Motor neuron (in vitro differentiated cells): ENCODE measurements at places on chromosomes 7 and 10.

DNA sequence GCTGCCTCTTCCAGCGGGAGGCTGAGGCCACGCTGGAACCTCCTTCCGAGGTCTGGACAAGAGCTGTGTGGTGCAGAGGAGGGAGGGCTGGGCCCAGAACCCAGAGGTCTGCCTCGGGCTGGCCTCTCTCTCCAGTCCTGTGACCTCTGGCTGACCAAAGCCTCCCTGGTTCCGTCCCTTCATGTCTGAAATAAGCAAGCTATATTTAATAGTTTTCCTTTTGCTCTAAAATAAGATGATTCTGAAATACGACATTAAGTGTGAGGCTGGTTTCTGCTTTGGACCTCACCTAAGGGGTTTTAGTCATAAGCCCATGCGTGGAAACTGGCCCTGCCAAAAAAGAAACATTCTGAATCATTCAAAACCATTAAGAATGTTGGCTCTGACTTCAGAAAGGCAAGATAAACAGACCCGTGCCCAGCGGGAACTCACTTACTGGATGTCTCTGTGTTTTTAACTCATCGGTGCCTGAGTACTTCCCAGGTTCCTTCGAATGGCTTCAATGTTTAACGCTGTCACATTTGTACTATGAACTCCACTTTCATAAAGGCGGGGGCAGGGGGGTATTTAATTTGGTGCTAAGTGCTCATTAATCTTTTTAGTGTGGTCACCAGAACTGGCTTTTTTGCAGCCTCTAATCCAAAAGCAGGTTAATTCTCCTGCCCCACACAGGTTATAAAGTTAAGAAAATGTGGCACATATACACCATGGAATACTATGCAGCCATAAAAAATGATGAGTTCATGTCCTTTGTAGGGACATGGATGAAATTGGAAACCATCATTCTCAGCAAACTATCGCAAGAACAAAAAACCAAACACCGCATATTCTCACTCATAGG is 157.5 kb upstream of the KLF14 start:
- no peak for ATAC-seq

DNA sequence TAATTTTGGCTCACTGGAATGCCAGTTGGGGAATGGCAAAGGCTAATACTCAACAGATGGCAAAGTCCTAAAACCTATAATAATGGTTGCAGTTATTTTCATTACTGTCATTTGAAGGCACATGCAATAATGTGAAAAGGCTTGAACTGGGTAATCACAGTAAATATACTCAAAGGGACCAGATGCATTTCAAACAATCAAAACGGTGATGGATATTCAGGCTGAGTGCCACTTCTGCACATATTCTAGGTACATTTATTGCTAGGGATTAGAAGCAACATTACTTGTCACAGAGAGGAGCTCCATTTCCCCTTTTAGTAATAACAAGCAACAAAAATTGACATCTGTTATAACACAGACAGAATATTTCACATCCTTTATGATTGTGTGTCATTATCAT is 171.8 kb downstream of the NXPH1 start:
- no peak for ATAC-seq

DNA sequence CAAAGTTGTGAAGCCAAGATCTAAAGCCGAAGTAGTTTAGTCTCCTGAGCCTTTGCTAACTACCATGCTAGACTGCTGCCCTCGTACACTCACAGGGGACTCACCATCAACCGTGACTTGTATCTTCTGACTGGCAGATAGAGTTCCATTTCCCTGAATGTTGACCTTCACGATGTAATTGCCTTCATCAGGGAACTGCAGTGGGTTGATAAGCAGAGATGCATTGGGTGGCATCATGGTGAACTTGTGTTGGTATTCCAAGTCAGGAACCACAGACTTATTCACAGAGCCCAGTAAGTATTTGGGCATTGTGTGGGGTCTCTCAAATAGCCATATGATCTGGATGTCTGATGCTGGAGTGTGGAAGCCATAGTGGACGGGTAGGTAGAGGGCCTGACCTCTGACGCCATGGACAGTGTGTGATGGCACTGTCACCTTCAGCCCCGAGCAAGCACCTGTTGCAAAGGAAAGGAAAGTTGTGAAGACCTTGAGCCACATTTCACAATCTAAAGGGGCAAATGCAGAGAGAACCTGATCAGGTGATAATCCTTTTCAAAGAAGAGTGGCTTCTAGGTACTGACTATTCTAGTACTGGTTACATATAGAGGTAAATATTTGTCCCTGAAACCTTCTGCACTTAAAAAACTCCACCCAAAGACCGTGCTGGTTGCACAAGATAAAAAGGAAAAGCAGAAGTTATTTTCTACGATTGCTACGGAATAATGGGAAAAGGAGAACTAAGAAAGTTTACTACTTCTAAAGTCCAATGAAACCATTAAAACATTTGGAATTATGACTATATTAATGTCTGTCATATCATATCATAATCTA is 7.1 kb downstream of the HEPACAM2 start:
- ATAC-seq: no peak

DNA sequence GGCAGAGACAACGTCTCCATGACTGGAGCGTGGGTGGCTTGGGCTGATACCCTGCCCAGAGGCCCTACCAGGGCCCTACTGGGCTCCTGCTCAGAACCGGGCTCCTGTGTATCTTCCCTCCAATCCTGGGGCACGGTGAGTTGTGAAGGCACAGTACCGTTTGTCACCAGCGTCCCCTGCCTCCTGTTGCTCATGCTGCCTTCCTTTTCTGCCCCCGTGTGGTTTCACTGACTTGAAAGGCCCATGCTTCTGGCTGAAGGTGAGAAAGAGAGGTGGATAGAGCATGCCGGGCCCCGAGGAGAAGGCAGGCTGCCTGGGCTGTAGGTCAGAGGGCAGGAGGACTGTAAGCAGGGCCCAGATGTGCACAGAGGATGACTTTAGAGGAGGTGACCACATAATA is 9.1 kb upstream of the DMBT1 start:
- ATAC-seq: no peak

GRCh38 chr10:79394664-79395063 is 47.4 kb downstream of the PPIF start:
- ATAC-seq: no peak

DNA sequence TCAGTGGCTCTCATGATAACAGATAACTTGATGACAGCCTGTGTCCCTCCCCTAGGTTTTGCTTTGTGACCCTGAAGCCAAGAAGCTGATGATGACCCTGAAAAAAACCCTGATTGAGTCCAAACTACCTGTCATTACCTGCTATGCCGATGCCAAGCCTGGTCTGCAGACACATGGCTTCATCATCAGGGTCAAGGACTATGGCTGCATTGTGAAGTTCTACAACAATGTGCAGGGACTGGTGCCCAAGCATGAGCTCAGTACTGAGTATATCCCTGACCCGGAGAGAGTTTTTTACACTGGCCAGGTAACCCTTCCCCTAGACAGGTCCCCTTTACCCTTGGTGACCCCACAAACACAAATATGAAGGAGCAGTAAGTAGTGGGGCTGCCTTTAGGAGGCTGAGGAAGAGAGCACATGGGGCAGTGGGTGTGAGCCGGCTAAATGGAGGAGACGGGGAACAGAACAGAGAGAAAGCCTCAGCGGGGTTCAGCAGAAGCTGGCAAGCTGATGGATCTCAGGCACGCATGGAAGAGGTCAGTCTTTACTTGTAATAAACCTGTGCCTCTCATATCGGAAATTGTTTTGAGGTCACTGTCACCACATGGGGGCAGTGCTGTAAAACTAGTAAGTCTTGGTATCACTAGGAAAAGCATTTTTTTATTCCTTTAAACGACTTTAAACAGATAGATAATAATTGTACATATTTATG is 20.2 kb downstream of the PDCD11 start:
- ATAC-seq: peak; percentile 31

DNA sequence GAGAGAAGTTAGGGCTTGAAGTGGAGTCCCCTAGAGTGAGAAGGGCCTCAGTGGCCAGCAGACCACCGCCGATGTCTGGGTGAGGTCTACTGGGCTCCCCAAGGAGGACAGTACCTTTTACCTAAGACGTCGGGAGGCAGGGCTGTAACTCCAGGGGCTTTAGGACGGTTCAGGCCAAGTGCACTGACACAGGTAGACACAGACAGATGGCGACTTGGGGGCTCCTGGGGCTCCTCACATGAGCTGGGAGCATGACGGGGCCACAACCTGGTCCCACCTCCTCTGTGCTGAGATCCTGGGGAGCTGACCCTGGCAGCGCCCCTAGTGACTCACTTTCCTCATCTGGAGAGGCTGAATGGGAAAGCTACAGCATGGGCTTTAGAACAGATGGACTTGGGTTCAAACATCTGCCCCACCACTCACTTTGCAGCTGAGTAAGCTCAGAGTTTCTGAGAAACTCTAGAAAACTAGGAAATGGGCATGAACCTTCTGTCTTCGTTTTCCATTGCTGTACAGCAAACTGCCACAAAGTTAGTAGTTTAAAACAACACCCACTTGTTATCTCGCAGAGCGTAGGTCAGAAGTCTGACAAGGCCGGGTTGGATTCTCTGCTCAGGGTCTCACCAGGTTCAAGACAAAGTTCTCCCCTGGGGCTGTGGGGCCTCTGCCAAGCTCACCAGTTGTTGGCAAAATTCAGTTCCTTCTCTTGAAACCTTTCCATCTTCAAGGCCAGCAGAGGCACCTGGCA is 4.7 kb upstream of the COMTD1 start:
- ATAC-seq: no peak

DNA sequence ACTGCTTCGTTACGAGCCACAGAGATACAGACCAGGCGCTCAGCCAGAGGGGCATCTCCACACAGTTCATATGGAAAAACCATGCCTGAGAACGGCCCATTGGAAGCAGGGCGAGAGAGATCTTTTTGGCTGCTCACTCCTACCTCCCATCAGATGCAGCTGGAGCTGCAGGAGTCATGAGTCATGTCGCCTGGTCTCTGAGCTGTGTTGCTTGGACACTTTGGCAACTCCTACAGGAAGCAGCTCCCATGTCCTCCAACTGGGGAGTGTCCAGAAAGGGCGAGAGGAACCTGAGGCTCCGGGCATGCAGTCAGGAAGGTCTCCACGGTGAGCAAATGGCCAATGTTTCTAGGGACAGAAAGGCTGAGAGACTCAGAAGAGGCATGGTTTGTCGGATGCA is 24.9 kb downstream of the INSIG1 start:
- no peak for ATAC-seq

GRCh38 chr7:107322015-107322414 is 147.8 kb upstream of the GPR22 start:
- ATAC-seq: no peak

GRCh38 chr7:69698109-69698825 is 100.0 kb downstream of the AUTS2 start:
- ATAC-seq: no peak

GRCh38 chr7:113835367-113835766 is 83.4 kb downstream of the PPP1R3A start:
- no peak for ATAC-seq

GRCh38 chr10:128588402-128588801 is 462.2 kb upstream of the MKI67 start:
- ATAC-seq: no peak

DNA sequence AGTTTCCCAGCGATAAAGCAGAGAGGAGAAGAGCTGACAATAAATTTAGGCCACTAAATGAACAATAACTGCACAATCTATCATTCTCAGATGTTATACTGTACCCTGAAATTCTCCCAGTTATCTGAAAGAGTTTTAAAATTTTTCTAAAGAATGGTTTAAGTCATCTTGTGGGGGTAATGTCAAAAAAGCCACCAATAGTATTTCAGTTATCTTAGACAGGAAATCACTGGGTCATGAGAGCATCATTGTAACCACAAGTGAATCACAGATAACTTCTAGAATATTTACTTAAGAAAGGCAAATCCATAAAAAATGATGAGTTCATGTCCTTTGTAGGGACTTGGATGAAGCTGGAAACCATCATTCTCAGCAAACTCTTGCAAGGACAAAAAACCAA is 147.1 kb downstream of the DNAJB9 start:
- no peak for ATAC-seq

DNA sequence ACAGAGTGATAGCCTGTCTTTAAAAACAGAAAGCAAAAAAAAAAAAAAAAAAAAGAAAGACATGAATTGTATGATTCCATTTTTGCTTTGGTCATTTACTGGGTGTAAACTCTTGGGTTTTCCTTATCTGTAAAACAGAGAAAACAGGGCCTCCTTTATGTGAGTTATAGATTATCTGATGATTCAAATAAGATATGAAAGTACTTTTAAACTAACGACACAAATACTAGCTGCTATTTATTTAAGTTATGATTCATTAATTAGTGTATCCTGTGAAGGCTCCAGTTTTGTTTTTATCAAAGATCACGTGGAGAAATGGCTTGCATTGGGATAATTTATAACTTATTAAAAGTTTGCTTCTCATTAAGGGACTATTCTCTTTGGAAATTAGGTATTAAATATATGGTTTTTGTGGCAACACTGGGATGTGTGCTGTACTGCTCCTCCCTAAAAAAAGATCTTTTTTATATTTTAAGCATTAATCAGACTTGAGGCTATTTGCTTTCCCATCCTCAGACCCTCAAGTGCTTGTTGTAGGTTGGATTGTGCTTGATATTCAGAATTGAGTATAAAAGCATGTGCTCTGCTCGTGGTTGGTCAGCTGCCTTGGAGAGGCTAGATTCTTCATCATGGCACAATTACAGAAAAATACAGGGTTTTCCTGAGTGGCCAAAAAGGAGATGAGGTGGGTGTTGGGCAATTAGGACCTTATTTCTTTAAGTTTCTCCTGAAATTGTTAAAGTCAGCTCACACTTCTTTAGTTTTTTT is 39.9 kb downstream of the NRG3 start:
- ATAC-seq: no peak

- no peak for ATAC-seq
Observed at GRCh38 chr7:151518105-151518946, 1.4 kb downstream of the RHEB start.

DNA sequence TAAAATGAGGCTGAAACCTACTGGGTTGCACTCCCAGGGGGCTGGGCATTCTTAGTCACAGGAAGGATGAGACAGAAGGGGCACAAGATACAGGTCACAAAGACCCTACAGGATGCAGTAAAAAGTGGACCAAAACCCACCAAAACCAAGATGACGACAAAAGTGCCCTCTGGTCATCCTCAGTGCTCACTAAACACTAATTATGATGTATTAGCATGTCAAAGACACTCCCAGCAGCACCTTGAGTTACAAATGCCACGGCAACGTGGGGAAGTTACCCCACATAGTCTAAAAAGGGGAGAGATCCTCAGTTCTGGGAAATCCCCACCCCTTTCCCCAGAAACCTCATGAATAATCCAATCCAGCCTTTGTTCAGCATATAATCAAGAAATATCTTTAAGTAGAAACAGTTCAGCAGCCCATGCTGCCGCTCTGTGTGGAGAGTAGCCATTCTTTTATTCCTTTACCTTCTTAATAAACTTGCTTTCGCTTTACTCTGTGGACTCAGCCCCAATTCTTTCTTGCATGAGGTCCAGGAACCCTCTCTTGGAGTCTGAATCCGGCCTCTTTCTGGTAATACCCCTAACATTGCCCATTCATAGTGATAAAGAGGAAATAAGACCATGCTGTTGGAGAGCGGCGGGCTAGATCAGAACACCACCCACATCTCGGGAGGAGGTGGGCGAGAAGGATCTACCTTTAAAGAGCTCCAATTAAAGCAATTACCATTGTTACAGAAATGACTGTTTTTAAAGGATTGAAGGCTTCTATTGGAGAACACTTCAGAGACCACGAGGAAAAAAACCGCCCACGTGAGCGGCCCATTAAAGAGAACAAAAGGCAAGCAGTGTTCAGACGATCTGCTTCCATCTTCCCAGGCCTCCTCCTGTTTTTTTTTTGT is 170.9 kb downstream of the USP6NL start:
- ATAC-seq: peak; percentile 54

GRCh38 chr10:94000638-94001415 is 7.1 kb downstream of the PLCE1 start:
- ATAC-seq: no peak
